ENCODE measurements at places on chromosomes 3 and 15.

DNA sequence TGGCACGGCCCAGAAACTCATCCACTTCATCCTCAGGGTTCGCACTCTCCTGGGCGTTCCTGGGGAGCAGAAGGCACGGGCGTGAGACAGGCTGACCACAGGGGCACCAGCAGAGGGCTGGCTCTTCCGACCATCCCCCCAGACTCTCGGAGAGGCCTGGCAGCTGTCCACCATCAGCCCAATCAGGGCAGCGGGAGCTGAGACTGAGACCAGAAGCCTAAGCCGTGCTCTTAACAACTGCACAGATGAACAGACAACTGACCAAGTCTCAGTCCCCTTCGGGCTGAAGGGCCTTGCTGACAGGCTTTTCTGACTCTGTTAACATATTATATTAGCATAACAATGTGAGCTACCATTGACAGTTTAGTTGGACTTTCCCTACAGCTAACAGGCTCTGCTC is 118.0 kb downstream of the SEC22A start:
- no peak for DNase-seq

- no peak for DNase-seq
These were observed 176.1 kb downstream of the MINAR1 start for GRCh38 chr15:79608066-79608864.

GRCh38 chr3:16809993-16810392 is 74.8 kb upstream of the PLCL2 start:
- DNase-seq: no peak

DNA sequence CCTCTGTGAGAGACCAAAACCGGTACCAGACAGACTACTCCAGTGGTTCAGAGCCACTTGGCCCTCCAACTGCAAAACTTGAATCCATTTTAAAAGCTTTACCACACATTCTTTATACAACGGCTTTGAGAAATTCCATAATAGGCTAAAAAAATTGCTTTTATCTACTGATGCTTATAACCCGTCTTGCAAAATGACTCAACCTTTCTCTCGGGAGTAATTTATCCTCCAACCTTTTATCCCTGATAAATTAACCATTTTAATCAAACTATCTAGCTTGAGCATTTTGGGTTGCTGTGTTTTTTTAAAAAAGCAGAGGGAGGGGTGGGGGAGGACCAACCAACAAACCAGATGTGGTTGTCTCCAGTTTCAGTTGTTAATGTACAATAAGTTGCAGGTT is 275.7 kb upstream of the LRTM1 start:
- no peak for DNase-seq

DNA sequence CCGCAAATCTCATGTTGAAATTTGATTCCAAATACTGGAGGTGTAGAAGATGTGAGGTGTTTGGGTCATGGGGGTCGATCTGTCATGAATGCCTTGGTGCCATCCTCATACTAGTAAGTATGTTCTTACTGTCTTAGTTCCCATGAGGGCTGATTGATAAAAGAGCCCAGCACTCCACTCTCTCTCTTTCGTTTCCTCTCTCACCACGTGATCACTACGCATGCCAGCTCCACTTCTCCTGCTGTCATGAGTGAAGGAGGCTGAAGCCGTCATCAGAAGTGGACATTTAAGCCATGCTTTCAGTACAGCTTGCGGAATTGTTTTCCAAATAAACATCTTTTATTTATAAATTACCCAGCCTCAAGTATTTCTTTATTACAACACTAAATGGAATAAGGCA is 6.1 kb downstream of the OR5H15 start:
- DNase-seq: no peak

GRCh38 chr3:67745296-67745695 is 90.9 kb upstream of the SUCLG2 start:
- no peak for DNase-seq

DNA sequence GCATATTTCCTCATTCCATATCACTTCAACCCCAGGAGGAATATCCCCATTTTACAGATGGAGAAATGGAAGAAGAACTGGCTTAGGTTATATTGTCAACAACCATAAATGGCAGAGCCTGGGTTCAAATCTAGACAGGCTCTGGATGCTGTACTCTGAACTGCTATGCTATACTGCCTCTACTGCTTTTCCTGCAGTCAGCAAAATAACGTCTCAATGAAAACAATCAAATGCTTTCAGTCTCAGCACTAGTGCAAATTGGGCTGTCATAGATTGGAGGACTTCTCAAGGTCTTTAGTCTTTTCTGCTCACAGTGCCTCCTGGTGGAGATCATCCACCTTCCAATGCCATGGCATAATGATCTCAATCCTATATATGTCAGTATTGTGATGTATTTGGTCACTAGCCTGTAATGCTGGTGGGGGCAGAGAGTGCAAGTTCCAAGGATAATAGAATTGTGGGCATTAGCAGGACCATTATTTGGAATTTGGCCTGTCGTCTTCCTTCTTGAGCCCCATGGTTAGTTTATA is 285.0 kb downstream of the CLSTN2 start:
- no peak for DNase-seq

DNA sequence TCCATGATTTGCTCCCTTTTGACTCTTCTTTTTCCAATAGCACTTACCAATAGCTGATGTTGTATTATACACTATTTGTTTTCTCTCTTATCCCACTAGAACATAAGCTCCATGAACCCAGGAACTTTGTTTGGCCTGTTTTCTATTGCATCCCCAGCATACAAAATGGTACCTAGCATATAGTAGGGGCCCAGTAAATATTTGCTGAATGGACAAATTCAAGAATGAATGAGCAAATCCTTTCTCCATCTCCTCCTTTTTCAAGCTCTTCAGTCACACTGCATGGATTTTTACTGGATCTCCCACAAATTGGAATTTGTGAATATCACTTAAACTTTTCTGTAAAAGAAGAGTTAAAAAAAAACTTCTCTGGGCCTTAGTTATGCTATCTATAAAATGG is 66.6 kb upstream of the FEZF2 start:
- DNase-seq: no peak

DNA sequence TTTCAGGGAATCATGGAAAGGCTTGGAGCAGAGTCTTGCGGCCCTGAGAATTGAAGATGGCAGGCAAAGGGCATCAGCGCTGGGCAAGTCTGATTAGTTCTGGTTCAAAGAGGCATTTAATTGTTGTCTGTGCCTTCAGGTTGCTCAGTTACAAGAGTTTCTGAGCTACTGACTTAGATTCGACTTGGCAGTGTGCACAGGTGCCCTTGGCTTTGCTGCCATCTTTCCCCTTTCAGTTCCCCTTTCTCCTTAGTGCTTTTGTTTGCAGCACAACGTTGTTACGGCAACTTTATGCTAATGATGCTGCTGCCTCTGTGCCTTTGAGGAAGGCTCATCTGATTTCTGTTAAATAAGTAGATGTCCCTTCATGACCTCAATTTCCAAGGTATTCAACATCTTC is 12.5 kb downstream of the P2RY14 start:
- DNase-seq: no peak

- DNase-seq: no peak
These were observed 160.9 kb downstream of the IMPG2 start for GRCh38 chr3:101159478-101159877.

GRCh38 chr15:68256675-68257450 is 20.7 kb upstream of the FEM1B start:
- DNase-seq: peak; percentile 84

DNA sequence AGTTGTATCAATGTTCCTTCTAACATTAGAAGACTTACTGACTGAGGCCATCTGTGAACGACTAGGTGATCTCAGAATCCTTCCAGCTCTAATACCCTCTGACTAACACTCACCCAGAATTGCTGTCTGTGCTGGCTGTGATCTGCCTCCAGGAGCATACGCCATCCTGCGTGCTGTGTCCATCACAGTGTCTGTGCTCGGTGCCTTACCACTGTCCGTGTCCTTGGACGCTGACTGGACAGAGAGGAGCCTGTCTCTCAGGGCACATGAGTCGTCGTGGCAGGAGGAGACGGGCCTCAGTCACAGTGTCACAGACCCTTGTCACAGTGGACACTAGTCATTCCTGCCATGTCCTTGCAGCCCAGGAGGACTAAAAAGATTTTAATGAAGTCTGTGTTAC is 83.1 kb downstream of the LMLN start:
- DNase-seq: no peak

- no peak for DNase-seq
These were observed 19.0 kb downstream of the SQOR start for GRCh38 chr15:45653702-45654424.

GRCh38 chr3:42711491-42712343 is 9.1 kb upstream of the HHATL start:
- peak; percentile 3 for DNase-seq

DNA sequence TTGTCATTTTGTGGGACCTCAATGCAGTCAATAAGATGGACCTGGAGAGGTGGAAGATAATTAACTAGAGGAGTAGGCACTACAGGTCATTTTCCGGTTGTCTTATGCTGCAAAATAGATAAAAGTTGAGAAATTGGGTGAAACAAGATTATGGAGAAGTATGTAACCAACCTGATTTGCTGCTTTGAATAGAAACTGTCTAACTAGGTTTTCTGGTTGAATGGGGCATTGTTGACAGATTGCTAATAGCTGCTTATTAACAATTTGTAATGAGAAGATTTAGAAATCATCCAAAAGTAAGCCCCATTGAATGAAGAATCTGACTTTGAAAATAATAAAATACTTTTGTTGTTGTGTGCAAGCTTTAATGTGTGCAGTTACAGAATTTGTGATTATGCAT is 26.2 kb downstream of the PIAS1 start:
- no peak for DNase-seq

- DNase-seq: no peak
These were observed 47.2 kb upstream of the PXYLP1 start for GRCh38 chr3:141184430-141184829.

GRCh38 chr3:8112587-8112986 is 389.0 kb upstream of the LMCD1 start:
- no peak for DNase-seq

- peak; percentile 3 for DNase-seq
These were observed 91.0 kb downstream of the EPHB1 start for GRCh38 chr3:134885877-134886621.

DNA sequence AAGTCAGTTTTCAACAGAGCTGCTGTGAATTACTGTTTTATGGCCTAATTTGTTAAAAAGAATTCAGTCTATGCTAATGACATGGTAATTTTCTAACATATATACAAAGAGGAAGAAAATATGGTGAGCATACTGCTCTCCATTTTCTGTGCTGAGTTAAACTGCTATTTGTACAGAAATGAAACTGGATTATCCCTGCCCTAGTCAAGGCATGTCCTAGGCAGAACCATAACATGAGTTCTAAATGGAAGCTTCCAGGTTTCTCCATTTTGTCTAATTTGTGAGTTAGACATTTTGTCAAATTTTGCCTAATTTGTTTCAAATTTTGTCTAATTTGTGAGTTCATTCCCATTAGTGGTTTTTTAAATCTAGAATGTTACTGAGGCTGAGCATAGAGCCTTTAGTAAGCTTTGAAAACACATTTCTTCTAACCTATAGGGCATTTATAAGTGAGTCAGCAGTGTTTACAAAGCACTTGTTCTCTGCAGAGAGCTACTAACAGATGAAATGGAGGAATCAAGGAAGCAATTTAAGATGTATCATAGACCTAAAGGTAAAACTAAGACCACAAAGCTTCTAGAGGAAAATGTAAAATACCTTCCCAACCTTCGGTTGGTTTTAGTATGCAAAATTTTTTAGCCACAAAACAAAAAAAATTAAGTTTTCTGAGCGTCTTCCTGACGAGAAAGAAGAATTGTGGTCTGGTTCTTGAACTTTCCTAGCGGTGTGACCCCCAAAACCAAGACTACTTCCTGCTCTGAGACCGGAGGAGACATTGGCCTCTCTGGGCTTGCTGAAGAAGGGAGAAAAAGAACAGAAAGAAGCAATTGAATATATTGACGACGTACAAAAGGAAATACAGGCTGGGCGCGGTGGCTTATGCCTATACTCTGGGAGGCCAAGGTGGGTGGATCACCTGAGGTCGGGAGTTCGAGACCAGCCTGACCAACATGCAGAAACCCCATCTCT is 9.8 kb downstream of the P2RY14 start:
- no peak for DNase-seq

GRCh38 chr3:3237979-3238378 is 58.5 kb upstream of the CRBN start:
- DNase-seq: no peak

DNA sequence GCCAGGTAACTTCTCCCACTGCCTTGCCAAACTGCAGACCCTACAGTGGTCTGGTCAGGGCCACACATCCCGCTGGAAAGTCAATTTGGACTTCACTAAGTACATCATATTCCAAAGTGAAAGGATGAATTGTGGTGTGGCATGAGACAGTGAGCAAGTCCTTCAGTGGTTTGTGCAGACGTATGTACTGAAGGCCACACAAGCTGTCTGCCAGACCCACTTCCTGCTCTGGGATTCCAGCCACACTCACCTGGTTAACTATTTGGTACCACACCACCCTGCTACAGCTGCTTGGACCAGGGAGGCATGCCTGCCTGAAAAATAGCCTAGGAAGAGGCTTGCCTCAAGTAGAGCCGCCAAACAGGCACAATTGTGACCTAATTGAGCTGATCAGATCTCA is 94.1 kb upstream of the STRIT1 start:
- DNase-seq: no peak

DNA sequence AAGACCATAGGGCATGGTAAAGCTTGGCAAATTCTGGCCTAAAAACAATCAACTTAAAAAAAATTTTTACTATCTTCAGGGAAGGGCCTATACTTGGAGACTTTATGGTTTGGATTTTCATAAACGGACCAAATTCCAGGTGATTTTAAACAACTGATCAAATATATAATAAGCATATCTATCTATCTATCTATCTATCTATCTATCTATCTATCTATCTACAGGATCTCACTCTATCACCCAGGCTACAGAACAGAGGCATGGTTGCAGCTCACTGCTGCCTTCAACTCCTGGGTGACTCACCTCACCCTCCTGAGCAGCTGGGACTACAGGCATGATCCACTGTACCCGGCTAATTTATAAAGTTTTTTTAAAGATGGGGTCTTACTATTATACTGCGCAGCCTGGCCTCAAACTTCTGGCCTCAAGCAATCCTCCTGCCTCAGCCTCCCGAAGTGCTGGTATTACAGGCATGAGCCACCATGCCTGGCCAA is 6.7 kb downstream of the SPPL2A start:
- no peak for DNase-seq

- no peak for DNase-seq
These were observed 50.6 kb downstream of the SV2B start for GRCh38 chr15:91150502-91151160.

GRCh38 chr3:79930196-79930595 is 162.4 kb upstream of the ROBO1 start:
- DNase-seq: no peak

GRCh38 chr3:38133209-38133556 is 3.7 kb downstream of the ACAA1 start:
- DNase-seq: no peak

Measured in fibroblast of skin of scalp (primary cell).